Gastroesophageal sphincter (tissue), 4 donors: ENCODE measurements at places on chromosomes 16 and 17.

GRCh38 chr17:16622540-16623277 is 30.9 kb downstream of the ZNF624 start:
- no peak for ATAC-seq

DNA sequence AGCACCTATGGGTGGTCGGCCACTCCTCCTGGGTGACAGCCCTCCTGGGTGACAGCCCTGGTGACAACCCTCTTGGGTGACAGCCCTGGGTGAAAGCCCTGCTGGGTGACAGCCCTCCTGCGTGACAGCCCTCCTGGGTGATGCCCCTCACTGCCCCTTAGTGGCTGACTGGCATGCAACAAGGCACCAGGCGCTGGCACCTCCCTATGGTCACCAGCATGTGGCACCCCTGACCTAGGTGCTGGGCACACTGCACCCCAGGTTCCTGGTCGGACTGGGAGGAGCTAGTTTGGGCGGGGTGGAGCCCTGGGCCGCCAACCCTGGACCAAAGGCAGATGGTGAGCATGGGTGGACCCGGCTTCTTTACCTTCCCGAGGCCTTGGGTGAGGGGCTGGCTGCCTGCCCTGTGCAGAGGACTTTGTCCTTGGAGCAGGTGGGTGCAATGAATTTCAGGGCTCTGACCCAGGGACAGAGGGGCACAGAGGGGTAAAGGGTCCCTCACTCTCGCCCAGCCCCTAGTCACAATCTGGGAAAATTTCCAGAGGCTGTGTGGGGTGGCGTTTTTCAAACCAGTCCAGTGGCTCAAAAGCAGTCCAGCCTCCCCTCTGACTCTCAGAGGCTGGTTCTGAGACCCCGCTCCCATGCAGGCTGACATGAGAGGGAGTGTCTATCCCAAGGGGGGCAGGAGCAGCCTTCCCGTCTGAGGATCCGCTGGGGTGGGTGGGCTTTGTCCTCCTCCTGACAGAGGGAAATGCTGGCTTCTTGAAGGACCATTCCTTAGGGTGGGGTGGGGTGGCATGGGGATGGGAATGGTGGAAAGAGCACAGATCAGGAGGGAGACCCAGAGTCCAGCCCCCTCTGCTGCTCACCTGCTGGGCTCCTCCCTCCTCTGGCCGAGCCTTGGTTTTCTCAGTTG is 25.9 kb upstream of the TNFRSF13B start:
- ATAC-seq = no peak

- ATAC-seq = no peak
Measured at GRCh38 chr16:84190731-84191388, at the start of gene ADAD2. TSS of gene ADAD2 (plus strand) at chr16:84191157. CDS start at chr16:84191231, 74 bp downstream.

DNA sequence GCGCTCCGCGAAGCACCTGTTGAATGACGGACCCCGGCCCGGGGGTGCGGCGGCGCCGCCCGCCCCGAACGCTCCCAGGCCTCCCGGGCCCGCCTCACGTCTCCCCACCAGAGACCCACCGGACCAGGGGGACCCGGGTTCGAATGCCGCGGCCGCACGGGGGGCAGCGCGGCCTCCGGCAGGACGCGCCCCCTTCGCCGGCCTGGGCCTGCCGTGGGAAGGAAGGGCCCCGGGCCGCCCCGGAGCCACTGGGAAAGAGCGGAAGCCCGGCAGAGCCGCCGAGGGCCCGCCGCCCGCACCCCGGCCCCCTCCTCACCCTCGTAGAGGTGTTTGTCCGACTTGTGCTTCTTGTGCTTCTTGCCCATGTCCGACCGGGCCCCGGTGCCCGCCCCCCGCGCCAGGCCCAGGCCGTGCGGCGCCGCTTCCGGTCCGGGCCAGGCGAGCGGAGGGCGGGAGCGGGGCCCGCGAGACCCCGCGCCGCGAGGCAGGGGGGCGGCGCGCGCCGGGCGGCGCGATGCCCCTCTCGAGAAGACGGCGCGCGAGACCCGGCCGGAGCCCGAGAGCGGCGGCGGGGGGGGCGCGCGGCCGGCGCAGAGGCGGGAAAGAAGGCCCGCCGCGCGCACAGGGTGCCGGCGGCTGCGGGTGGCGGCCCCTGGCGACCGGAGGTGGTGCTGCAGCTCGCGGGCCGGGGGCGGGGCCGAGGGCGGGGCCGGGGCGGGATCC is at the start of gene BRD7:
Gene BRD7, minus strand, starts transcription at position 579 of the 723 bp plus-strand sequence. Its CDS starts 214 bp downstream, at position 365.
- ATAC-seq = peak; percentile 85

GRCh38 chr17:353213-353837 is 718 bp upstream of the RPH3AL start:
- ATAC-seq = no peak

DNA sequence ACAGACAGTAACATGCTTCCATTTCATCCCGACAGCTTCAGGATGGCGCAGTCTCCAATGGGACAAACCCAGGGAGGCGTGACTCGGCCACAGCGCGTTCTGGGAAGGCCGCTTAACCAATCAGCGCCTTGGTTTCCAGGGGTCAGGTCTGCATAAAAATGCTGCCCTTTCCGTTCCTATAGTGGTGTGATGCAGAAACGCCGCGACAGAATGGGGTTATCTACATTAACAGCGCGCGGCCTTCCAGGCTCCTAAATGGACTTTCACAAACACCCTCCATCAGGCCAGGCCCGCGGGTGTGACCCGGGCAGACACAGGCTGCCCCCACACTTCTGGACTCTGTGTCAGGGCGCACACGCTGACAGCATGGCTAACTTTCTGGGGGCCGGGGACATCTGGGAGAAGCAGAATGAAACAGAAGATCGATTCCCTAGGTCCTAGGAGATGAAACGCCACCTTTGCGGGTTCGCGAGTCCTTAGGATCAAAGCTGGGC is 792 bp downstream of the TMEM231 start:
- ATAC-seq = peak; percentile 77

GRCh38 chr16:84647828-84648594 is at the start of gene KLHL36:
TSS of gene KLHL36 (plus strand) at chr16:84648511. CDS start at chr16:84650868, 2,357 bp downstream.
- peak; percentile 87 for ATAC-seq

DNA sequence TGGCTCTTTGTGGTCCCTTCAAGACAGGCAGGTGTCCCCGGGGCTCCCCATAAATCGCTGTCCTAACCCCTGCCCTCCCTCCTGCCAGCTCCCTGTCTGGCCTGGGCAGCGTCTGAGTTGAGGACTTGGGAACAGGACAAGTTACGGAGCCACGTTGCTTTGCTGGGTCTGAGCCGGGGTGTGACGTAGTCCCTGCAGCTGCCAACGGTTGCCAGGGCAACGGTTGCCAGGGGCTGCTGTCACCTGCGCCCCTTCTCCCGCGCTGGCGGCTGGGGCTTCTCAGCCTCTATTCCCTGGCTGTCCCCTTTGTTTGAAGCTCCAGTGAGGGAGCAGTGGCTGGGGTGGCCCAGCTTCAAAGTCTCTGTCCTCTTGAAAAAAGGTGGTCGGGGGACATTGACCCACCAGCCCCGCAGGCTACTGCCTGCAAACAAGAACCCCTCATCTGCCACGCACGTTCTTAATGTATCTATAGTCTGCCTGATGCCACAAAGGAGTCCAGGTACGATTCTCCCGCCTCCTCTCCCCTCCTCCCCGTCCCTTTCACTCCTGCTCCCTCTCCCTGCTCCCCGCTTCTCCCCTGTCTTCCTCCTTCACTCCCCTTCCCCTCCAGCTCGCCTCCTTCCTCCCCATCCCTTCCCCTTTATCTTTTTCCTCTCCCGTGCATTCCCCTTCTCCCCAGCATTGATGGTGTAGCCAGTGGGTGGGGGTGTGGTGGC is 10.9 kb downstream of the ADGRG1 start:
- ATAC-seq = no peak

GRCh38 chr16:456891-457483 is 31.5 kb downstream of the RAB11FIP3 start:
- peak; percentile 32 for ATAC-seq

GRCh38 chr16:79988721-79989220 is 388.2 kb upstream of the MAF start:
- ATAC-seq = no peak

DNA sequence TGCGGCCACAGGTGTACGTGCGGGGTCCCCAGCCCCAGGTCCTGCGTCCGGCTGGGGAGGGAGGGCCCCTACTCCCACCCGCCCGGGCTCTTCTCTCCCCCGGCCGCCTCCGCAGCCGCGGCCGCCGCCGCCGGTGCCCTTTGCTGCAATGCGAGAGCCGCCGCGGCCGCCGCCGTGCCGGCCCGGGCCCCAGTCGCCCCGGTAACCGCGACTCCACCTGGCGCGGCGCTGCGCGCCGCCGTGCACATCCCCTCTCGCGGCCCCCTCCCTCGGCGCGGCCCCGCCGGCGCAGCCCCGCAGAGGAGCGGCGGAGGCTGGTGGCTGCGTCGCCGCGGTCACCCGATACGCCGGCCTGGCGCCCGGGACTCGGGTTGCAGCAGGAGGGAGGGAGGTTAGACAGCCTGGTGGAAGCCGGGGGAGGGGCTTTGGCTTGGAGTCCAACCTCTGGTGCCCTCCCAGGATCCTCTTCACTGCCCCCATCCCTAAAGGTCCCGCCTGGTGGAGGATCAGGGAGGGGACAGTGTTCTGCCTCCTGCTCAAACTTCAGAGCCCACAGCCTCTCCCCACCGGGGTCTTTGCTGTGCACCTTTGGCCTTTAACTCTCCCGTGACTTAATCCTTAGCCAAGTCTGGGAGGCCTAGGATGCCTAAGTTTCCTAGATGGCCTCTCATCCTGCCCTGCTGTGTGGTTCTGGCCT is 32.9 kb downstream of the SRCIN1 start:
- peak; percentile 16 for ATAC-seq

- no peak for ATAC-seq
Measured at GRCh38 chr16:21276090-21276489, 2.0 kb downstream of the CRYM start.
